ENCODE measurements at places on chromosomes 6 and 20.

DNA sequence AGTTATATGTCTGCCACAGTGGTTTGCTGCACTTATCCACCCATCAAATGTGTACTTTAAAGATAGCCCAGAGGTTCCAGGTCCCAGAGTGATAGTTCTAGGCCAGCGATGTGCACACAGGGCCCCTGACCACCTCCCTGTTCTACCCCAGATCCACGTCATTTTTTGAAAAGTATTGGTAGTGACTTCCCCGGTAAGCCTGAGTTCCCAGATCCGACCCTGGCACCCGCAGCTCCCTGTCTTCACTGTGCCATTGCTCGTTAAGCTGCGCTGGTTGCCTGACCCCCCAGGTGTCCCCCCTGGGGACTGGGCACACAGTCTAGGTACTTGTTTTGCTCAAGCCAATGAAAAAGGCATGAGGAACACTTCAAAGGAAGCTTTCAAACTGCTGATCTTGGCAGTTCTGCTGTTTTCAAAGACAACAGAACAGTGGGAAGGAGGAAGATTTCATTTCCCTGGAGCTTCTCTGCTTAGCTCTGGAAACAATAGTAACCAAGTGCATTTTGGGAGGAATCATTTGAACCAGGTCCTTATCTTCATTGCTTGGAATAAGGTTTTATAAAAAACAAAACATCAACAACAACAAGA is 116.3 kb upstream of the TAB2 start:
- DNase-seq = no peak

GRCh38 chr20:47440857-47441773 is 60.6 kb upstream of the NCOA3 start:
- DNase-seq = no peak

- DNase-seq = no peak
Observed at GRCh38 chr20:49821870-49822331, 9.3 kb downstream of the SLC9A8 start.

GRCh38 chr6:119280668-119281067 is 68.9 kb downstream of the MAN1A1 start:
- DNase-seq = no peak

GRCh38 chr6:167997642-167998041 is at the start of gene KIF25:
Gene KIF25, plus strand, starts transcription at chr6:167997671. Its CDS starts 31,915 bp downstream, at chr6:168029586.
- DNase-seq = no peak

DNA sequence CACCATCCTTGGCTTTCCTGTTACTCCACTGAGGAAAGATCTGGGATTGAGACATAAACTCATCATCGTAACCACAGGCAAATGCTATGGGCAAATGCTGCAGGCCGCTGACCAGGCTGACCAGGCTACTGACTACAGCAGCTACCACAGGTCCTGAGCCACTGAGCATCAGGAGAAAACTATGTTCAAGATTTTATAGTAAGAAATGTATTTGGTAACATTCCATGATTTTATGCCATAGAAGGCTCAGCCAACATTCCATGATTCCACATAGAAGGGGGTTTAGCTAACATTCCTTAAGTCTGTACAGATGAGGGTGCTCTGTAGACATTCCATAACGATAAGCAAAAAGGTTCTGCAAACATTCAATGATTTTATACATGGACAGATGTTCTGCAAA is 16.1 kb upstream of the B4GALT5 start:
- DNase-seq = no peak

- no peak for DNase-seq
Observed at GRCh38 chr20:40663991-40664880, 24.8 kb downstream of the MAFB start.

GRCh38 chr6:109417646-109418045 is 22.8 kb downstream of the PPIL6 start:
- no peak for DNase-seq

- no peak for DNase-seq
Observed at GRCh38 chr6:22466665-22467245, 102.6 kb upstream of the HDGFL1 start.

DNA sequence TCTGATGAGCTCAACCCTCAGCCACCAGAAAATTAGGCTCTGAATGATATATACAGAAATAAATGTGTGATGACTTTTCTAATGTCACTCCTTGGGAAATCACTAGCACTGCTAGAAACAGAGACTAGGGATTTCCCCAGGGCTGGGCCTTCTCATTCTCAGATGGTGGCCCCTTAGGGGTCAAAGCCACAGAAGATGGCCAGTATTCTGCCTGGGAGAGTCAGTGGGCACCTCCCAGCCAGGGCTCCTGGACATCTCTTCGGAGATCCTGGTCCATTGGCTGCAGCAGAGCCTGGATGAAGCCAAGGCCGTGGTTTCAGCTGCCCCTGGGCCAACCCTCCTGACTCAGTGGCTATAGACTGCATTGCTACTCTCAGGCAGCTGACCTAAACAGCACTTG is 276.9 kb upstream of the SUPT3H start:
- no peak for DNase-seq

DNA sequence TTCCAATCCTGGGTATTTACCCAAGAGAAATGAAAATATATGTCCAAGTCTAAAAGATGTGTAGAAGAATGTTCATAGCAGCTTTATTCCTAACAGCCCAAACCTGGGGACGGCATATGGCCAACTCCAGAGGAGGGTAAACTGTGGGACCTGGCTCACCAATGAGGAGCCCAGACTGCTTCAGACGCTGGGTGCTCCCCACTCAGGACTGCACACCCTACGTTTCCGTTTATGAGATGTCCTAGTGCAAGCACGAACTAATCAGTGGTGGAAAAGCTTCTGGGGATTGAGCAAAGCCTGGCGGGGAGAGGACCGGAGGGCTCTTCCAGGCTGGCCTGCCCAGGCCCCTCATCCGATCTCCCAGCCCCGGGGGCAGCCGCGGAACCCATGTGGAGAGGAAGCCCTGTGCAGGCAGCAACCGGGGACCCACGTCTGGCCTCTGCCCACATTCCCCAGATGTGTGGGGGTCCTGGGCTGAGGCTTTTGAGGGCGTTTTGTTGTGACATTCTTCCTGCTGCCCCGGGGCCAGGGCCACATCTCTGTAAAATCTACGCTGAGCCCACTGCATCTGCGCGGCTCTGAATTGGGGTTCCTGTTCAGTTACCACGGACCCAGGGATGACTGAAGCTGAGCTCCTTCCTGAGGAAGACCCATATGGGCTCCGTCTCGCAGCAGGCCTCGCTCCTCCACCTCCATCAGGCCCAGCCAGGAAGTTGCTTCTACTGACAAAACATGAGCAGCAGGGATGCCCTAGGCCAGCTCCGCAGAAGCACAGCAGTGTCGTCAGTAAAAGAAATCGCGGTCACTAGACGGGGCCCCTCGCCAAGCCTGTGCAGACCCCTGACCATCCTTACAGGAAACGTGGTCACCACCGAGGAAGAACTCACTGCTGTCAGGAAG is 188.0 kb downstream of the DLL1 start:
- no peak for DNase-seq

- no peak for DNase-seq
Observed at GRCh38 chr20:59836767-59837166, 96.7 kb downstream of the SYCP2 start.

DNA sequence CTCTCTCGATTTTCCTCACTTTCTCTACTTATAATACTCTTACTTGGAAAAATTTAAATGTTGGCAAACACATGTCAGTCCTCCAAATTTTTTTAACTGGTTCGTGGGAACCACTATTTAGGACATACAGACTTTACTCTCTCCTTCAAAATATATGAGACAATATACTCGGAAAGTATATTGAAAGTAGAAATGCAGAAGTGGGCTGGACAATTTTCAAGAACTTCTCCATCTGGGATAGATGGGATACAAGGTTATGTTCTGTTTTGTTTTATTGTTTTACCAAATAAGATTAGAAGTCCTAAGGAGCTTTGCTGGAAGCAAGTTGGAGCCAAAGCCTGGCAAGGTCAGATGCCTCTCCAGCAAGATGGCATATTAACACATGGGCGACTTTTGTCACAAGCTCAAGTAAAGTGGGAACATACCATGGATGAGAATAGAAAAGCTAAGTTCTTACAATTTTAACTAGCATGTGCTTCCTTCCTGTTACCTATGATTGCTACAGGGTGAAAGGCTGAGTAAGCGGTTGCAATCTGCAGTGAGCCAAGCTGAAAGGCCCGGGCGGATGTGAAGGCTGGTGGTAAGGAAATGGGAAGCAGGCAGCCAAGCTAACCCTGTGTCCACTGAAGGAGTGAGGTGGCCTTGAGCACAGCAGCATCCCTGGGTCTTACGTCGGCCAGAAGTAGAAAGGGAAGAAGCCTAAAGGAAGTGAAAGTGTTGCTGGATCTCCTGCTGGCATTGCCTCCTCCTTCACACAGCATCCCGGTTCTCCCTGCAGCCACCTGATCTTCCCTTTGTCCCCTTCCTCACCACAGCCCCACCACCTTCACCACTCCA is 7.1 kb downstream of the MAP3K5 start:
- DNase-seq = no peak

DNA sequence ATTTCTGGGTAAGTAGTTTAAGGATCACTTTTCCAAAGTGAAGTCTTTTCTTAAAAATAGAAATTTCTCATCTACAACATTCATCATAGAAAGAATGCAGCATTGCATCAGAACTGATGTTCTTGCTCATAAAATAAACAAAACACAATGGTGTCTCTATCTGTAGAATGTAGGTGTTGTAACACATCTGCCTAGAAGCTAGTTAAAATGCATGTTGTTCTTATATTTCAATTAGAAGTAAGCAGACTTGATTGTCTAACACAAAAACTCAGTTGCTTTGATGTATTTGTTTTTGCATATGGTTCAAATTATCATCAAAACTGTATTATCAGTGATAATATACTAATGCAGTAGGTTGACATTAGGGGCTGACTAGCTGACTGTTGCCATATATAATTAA is 654.7 kb upstream of the FLRT3 start:
- DNase-seq = no peak

GRCh38 chr20:58408603-58409246 is 19.7 kb downstream of the VAPB start:
- DNase-seq = no peak

DNA sequence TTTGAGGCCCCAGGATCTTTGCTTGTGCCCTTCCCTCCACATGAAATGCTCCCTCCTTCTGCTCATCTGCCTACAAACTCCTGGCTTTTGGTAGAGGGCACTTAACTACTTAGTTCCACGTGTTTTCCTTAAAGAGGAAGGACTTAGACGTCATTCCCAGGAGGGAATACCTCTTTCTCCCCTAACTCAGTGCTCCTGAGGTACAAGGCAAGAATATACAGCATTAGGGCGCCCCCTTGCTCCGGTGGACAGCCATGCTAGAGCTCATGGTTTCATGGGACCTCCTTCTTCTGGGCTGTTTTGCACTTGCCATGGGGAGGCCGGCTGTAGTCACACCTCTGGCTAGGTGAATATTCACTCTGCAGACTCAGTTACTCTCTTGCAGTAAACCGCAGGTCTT is 93.8 kb upstream of the LY86 start:
- DNase-seq = no peak

DNA sequence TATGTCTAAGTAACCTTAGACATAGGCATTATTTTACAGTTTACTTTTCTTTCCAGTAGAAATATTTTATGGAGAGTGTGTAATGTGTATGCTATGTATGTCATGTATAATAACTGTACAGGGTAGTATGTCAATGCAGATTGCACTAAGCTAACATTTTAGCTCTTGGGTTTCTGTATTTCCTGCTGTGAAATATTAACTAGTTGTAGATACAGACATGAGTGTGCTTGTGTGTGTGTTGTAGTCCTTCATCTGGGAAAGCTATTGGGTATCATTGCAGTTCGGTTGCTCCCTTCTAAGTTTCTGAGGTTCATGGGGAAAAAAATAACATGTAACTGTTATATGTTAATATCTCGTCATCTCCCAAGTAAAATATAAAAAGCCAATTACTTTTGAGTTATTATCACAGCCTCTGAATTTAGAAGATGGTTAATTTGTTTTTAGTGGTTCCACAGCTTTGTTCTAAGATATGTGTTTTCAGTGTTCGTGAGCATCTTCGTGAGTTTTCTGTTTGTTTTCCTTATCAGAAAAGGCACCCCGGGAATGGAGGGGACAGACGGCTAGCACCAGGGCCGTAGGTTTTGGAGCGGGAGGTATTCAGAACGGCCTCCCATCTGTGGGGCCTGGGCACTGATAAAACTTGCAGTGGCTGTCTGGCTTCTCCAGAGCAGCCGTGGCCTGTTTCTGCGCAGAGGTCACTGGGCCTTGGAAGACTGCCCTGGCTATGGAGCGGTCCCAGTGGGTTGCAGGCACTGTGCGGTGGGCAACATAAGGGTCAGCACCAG is 215.0 kb downstream of the ARID1B start:
- DNase-seq = no peak

- no peak for DNase-seq
Observed at GRCh38 chr6:145143379-145143778, 591.9 kb downstream of the EPM2A start.

DNA sequence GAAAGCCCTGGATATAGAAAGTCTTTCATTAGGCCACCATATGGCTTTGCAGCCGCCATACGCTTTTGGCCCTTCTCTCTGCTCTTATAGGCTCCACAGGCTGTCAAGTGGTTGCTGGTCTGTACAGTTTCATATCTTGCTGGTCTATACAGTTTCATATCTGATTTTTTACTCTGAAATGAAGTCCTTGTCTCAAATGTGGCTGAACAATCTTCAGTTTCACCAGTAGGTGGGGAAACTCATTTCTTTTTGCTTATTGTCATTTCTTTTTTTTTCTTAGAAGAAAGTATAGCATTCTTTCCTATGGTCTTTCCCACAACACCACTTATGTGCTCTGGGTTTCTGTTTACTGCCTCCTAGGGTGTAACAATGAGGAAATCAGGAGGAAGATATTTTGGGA is 771.4 kb upstream of the MMS22L start:
- no peak for DNase-seq

DNA sequence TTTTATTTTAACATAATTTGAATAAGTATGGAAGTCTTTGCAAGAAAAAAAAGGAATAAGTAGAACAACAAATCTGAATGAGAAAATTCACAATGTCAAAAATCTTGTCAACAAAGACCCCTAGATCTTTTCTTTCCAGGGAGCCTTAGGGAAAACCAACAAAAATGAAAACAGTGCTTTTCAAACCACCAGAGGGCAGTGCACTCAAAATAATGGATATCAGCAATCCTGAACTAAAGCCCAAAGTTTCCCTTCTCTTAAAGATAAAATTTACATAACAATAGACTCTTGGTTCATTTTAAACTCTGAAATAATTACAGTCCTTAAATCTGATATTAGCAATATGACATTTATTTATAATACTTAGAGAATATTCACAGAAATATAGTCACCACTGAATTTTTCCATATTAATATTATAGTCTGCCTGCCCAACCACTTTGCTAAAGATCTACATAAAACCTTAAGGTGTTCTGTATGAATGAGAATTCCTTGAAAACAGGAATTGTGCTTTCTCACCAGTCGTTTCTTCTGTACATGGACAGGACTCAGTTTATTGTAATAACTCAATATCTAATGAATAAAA is 105.3 kb upstream of the BMP5 start:
- no peak for DNase-seq

DNA sequence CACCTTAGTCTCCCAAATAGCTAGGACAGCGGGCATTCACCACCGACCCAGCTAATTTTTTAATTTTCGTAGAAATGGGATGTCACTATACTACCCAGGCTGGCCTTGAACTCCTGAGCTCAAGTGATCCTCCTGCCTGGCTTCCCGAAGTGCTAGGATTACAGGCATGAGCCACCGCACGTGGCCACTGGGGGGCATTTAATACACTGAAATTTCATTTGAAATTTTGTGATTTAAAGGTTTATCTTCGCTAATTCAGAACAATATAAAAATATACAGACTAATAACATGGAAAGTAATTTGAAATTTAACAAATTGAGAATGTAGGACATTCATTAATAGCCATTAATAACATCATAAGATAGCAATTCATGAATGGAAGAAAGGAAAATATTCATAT is 20.5 kb upstream of the TBC1D32 start:
- no peak for DNase-seq

GRCh38 chr20:37343212-37343993 is 2.5 kb upstream of the SRC start:
- DNase-seq = no peak

GRCh38 chr6:139137706-139138105 is 2.8 kb downstream of the HECA start:
- DNase-seq = no peak

Data from stimulated activated CD4-positive, alpha-beta T cell treated with anti-CD3 and anti-CD28 coated beads, Interleukin-1b, Interleukin-23, amount 100 ng/mL, for 1 hour (primary cell).